ENCODE measurements at places on chromosomes 5 and 9.

DNA sequence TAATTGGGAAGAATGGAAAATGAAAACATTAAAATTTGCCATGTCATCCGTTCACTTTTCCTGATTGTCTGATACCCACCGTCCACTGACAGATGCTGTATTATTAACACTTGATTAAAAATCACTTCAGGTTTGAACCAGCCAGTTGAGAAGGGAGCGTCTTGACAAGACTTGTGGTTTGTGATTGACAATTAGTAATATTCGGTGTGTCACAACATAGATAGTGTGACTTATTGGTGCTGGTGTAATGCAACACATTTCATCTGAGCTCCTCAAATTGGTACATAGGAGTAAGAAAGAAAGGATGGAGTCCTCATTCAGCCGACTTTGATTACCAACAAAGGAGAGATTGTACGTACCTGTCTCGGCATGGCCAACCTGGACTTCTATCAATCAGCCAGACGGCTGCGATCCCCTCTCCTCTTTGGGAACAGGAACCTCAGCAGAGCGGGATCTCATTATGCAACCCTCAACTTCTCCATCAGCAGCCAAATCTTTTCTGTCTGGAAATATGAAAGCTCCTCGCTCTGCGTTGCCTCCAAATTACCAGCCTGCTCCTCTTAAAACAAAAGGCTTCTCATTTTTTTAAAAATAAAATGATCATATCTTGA, 211.7 kb upstream of the MVB12B start:
- peak; percentile 4 for DNase-seq

DNA sequence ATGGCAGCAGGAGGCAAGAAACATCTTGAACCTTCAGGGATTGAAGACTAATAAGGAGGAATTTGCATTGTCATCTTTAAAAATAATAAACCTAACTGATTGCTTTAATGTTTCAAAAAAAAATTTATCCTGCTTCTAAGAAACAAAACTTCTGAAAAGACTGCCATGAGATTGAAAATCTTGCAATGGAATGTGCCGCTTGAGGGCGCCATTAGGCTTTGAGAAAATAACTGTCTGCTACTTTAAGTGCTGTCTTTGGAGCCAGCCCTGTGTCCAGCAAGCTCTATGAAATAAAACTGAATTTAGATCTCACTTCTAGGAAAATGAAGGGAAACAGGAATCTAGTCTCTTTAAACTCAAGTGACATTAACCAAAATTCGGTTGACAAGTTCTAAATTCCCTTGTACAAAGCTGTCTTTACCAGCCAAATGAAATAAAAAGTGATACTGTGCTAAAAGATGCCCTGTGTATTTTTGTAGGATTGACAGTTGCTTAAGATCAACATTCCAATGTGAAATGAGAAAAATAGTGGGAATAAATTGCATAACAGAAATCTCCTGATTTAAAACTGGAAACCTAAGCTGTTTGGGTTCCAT, 79.4 kb downstream of the ESM1 start:
- no peak for DNase-seq

DNA sequence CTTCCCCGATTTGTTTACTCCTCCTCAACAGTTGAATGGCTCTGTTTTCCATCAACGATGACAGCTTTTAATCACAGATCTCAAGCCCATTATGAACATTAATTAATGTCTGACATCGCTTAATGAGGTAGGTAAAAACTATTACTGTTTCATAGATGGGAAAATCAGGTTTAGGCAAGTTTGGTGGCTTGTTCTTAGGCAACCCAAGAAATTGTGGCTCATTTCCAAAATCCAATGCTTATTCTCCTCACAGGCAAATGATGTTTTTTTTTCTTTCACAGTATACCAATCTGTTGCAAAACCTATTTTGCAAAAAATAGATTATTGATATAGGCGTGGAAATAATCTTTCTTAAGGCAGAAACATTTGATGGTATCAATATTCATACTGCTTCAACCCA, 70.8 kb upstream of the CHD1 start:
- no peak for DNase-seq

- peak; percentile 87 for DNase-seq
These were observed 44.3 kb upstream of the BICD2 start for GRCh38 chr9:92808726-92809451.

DNA sequence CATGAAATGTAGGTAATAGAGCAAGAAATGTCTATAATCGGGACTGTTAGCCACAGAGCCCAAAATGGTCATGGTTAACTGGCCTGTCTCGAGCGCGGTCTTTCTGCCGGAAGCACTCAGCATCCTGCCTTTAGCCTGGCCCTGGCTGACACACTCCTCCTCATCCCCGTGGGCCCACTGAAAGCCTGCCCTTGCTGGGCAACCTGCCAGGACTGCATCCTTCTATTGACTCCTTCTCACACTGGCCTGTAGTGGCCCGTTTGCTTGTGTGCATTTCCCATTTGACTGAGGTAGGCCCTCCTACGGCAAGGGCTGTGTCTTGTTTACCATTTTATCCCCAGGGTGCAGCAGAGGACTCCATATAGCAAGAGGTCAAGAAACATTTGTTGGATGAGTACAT, 215.7 kb downstream of the ATPSCKMT start:
- DNase-seq = no peak

GRCh38 chr5:130109152-130109551, 204.9 kb downstream of the CHSY3 start:
- DNase-seq = no peak

- peak; percentile 41 for DNase-seq
These were observed 54.2 kb upstream of the SLC25A51 start for GRCh38 chr9:37958154-37958553.

DNA sequence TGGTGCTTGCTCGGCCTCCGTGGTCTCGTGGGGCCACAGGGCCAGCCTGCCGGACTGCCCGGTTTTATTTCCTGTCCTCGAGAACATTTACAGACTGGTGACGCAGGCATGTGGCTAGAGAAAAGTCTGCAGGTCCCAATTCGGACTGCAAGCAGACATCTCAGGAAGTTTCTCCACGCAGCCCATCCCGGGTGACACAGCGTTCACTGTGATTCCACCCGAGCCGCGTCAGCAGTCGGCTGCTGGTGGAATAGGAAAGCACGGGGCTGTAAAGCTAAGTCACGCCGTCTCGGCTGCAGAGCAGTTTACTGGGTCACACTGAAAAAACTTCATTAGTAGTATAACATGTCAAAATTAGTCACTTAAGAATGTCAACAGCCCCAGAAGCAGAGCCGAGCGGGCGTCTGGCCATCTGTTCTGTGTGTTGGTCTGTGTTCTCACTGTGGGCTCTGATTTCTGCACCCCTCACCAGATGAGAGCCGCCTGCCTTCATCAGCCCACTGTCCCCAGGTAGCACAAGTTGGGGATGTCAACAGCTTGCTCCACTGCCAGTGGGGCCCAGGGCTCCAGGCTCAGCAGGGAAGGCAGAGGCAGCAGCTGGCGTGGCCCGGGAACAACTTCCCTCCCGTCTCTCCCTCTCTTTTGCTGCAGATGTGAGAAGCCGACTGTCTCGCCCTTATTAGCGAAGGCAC, 363.7 kb downstream of the IRX2 start:
- DNase-seq = no peak

GRCh38 chr9:17083258-17083657, 51.6 kb upstream of the CNTLN start:
- DNase-seq = no peak

DNA sequence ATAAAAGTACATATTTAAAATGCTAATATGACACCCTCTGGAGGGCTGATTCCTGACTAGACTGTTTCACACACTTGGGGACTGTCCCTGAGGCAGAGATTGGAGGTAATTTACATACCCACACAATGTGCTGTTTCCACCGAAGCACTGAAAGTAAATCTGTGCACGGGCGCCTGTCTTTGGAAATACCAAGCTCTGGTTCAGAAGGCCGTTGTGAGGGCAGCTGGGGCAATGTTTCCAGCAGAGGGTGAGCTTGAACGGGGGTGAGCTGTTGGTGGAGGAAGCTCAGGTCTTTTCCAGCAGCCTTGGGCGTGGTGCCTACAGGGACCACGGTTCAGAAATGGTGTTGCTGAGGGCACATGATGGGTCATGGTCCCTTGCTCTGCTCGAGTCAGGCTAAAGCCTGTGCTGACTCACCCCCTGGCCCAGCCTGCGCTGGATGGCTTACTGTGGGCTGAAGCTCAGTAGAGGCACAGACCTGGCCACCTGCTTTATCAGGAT, 25.8 kb upstream of the HMCN2 start:
- DNase-seq = peak; percentile 78
